ENCODE measurements at places on chromosomes 5 and 9.

- DNase-seq: no peak
Measured at GRCh38 chr5:68682400-68683160, 411.2 kb upstream of the SLC30A5 start.

DNA sequence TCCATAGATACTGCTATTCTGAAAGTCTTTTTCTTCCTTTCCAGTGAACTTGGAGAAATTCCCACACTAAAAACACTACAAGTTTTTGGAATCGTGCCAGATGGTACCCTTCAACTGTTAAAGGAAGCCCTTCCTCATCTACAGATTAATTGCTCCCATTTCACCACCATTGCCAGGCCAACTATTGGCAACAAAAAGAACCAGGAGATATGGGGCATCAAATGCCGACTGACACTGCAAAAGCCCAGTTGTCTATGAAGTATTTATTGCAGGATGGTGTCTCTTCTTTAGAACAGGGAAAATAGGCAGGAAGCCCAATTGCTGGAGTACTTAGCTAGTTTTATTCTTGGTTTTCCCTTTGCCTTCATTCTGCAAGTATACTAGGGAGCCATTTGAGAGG is 29.9 kb downstream of the SKP2 start:
- no peak for DNase-seq

DNA sequence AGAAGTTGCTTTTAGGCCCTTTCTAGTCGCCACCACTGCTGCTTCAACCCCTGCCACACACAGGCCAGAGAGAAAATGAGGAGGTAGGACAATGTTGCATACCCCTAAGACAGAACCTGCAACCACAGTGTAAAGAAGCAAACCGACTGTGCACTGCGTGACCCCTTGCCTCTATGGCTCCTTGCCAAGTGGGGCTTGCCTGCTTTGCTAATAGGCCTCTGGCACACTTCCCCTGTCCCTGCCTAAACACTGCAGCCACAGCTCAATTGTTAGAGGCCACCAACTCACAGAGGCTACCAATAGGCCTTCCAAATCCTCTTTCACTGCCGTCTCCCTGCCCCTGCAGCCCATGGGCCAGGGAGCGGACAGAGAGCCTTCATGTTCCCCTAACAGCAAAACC is 280.1 kb downstream of the CDH10 start:
- no peak for DNase-seq

- DNase-seq: no peak
Measured at GRCh38 chr9:114852050-114852594, 46.3 kb upstream of the TNFSF15 start.

- DNase-seq: no peak
Measured at GRCh38 chr9:103261951-103262350, 266.8 kb downstream of the CYLC2 start.

DNA sequence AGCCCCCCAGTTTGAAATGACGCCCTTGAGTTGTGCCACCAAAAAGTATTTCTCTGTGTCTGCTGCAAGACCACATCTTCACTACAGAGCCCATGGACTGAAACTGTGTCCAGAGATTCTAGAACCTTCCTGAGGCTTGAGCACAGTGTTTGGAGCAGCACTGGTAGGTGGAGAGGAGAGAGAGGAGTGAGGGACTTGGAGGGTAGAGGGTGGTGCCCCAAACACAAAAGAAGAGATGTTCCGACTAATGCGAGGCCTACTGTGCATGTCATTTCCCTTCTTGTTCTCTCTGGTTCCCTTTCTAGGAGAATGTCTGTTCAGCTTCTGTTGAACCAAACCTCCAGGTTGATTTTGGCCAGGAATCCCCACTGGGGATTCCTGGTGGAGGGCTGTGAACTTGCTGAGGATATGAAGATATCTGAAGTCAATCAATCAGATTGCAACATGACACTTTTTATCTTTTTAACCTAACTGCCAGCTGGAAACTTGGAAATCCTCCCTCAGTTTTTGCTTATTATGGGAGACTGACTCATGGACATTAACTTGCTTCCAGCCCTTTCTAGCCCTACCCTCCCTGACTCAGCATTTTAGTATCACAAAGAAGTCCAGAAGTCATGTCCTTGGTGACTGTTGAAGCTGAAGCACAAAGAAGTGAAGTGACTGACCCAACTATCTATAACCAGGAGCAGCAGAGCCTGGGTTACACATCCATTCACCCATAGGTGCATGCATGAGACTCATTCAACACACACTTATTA is 154.5 kb downstream of the NR3C1 start:
- DNase-seq: no peak

DNA sequence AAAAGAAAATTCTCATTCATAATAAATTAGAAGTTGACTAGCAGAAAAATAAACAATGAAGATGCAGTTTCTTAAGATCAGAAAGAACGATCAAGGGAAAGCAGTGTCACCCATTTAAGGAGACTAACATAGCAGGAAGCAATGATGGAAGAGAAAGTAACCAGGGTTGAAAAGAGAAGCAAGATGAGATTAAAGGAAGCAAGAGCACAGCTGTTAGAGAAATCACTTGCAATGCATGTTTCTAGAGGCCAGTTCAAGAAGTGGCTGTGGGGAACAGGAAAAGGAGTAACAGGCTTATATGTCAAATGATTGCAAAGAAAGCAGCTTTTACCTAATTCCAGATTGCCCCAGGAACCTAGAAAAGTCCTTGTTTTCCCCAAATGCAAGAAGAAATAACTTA is 46.8 kb upstream of the SLC1A1 start:
- DNase-seq: no peak

GRCh38 chr5:142210864-142211412 is 102.4 kb downstream of the NDFIP1 start:
- no peak for DNase-seq

DNA sequence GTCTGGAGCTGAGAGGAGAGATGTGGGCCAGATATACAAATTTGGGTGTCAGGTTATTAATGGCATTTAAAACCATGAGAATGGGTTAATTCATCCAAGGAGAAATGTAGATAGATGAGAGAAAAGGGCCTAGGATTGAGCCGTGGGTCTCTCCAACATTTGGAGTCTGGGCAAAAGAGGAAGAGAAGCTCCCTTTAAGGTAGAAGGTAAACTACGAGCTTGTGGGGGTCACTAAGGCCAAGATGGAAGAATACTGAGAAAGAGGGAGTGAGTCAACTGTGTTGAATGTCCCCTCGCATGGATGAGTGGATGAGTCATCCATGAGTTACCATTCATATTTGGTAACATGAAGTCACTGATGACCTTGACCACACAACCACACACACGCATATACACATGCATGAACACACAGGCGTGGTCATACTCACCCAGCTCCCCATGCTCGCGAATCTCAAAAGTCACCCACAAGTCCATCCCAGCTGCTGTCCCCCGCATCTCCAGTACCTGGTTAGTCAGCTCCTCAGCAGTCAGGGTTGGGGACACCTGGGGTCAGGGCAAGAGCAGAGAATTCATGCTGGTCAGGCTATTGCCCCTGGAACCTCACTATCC is 6.8 kb upstream of the FCHSD1 start:
- DNase-seq: no peak

DNA sequence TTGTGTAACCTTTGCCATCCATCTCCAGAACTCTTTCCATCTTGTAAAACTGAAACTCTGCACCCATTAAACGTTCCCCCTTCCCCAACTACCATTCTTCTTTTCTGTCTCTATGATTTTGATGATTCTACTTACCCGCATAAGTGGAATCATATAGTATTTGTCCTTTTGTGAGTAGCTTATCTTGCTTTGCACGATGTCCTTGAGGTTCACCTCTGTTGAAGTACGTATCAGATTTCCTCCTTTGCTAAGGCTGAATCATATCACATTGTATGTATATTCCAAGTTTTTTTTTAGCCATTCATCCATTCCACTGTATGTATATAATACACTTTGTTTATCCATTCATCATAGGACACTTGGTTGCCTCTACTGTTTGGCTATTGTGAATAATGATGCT is 2.9 kb upstream of the RNF130 start:
- DNase-seq: no peak

DNA sequence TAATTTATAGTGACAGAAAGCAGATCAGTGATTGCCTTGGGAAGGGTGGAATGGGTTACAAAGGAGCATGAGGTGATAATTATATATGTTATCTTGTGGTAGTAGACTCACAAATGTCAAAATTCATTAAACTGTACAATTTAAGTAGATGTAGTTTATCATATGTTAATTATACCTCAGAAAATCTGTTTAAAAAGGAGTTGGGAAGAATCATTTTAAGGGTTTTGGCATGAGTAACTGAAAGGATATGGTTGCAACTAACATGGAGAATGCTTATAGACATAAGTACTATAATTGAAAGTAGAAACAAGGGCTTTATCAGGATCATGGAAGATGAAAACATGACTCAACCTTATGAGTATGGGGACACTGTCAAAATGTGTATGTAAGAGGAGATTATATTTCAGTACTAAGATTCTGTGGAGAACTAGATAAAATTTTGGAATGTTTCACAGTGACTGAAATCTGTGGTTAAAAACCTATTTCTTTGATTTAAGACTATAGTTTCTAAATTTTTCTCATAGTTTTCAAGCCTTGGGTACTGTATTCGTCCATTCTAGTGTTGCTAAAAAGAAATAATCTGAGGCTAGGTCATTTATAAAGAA is 73.3 kb downstream of the FCHO2 start:
- no peak for DNase-seq

- DNase-seq: no peak
Measured at GRCh38 chr5:7330256-7330655, 65.7 kb upstream of the ADCY2 start.

- DNase-seq: no peak
Measured at GRCh38 chr9:125497478-125497877, 209.5 kb downstream of the MAPKAP1 start.

DNA sequence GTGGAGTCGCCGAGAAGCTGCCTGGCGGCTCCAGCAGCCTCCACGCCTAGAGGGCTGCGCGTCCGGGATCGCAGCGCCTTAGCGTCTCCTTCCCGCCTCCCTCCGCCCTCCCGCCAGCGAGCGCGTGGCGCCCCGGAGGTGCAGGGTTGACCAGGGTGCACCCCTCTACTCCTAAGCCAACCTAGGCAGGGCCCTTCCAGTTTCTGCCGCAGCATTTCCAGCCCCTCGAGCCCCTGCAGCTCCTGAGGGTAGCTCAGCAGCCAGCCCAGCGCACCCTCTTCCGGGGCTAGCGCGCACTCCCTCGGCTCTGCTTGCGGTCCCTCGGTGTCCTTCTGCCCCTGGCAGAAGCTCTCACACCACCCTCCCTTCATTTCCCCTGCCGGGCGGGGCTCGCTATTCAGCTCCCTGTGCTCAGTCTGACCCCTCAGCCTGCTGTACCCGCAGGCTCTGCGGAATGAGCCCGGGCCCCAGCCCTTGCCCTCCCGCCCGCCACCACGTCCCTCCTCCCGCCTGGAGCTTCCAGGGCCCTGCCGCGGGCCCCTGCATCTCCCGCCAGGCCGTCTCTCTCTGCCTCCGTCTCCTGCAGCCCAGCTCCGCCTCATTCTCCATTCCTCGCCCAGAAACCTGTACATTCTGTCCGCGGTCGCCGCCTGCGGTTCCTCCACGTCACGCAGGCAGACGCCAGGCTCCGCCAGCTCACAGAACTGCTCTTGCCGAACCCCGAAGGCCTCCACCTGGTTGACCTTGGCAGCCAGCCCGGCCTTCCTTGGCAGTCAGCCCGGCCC is 61.8 kb downstream of the SPATA31C2 start:
- peak; percentile 41 for DNase-seq

GRCh38 chr5:155050384-155051019 is 36.9 kb downstream of the KIF4B start:
- DNase-seq: no peak

DNA sequence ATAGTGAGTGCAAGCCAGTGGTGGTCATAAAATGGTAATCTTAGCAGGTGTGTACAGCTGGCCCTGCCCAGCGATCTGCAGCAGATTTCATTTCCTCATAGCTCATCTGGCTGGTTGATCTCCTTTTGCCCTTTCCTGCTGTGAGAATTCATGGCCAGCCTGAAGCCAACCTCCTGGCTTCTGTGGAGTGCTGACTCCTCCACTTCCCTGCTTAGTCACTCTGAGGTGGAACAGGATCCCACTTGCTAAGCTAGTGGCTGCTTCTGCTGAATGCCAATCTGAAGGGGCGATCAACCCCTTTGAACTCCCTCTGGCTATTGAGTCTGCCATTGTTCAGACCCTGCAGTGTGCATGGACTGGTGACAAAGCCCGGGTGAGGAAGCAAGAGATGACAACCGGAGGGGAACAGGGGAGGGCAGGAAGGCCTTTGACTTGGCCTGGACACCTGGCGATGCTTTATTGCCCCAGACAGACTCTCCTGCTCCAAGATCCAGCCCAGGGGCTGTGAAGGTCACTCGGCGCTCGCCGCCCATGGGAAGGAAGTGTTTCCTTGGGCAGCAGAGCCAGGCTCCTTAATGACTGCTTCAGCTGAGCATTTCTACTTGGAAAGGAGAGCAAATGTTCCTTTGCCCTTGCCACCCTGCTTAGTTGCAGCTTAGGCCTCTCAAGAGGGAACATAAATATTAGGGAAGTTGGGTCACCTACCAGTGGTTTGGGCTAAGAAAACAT is 341.1 kb downstream of the ZSWIM6 start:
- DNase-seq: no peak

GRCh38 chr9:8332331-8332650 is 532.7 kb upstream of the DMAC1 start:
- DNase-seq: no peak

Data from T-helper 1 cell (primary cell).